Lung (tissue), 17 donors: ENCODE measurements at places on chromosomes 7 and 10. TPM values are rescaled to one million over a fixed set of nuclear protein-coding genes. Genes with fewer than 3 reads are reported as not detected.

GRCh38 chr7:26166684-26167266 lies 14.8 kb downstream of the NFE2L3 start:
- H3K36me3 ChIP-seq, result no peaks in the 10 kb centered on the region
- H3K27ac ChIP-seq, result no peak overlapping the region
- H3K4me1 ChIP-seq, result peaks cover 5% of the 10 kb centered on the region
- no peak overlapping the region for H3K4me3 ChIP-seq
- H3K27me3 ChIP-seq, result no peaks in the 10 kb centered on the region

DNA sequence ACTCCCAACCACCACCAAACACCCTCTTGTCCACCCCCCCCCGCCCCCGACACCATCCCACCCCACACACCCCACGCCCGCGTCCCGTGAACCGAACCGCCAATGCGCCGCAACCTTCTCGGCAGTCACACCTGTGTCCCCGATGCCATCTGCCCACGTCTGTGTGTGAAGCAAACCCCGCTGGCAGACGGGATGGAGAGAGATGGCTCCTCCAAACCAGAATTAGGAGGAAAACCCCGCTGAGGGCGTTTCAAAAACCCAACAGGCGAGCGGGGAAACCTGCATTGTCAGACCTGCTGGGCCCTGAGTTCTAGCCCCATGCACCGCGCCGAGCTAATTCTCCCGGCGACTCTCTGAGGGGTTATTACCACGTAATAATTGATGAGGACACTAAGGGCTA lies 28.6 kb upstream of the KCNK18 start:
- no peaks in the 10 kb centered on the region for H3K36me3 ChIP-seq

DNA sequence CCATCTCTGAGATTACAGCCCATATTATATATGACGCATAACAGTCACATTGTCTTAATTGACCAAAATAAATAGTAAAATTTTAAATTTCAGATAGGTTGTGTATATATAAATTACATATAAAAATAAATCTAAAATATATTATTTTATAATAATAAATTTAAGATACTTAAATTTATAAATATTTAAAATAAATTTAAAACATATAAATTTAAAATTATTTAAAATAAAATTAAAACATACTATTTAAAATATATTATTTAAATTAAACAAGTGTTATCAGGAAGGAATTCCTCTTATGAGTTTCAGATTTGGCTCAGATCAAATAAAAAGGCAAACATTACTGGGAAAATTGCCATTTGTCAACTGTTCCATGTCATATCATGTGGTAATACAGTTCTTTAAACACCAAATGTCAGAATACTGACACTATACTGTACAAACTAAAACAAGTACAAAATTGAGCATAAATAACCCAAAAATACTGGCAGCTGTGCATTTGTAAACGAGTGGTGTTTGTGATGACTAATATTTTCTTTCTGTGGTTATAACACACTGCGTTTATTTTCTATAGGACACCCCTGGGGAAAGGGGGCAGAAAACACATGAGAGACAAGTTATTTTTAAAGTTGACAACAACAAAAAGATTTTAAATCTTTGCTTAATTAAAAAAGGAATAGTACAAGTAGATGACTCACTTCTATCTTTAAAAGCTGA lies 71.3 kb upstream of the DGKB start:
- no peak for DNase-seq
- no peak overlapping the region for H3K27ac ChIP-seq
- peaks cover 5% of the 10 kb centered on the region for H3K4me1 ChIP-seq
- no peak overlapping the region for H3K4me3 ChIP-seq
- H3K36me3 ChIP-seq, result no peaks in the 10 kb centered on the region

DNA sequence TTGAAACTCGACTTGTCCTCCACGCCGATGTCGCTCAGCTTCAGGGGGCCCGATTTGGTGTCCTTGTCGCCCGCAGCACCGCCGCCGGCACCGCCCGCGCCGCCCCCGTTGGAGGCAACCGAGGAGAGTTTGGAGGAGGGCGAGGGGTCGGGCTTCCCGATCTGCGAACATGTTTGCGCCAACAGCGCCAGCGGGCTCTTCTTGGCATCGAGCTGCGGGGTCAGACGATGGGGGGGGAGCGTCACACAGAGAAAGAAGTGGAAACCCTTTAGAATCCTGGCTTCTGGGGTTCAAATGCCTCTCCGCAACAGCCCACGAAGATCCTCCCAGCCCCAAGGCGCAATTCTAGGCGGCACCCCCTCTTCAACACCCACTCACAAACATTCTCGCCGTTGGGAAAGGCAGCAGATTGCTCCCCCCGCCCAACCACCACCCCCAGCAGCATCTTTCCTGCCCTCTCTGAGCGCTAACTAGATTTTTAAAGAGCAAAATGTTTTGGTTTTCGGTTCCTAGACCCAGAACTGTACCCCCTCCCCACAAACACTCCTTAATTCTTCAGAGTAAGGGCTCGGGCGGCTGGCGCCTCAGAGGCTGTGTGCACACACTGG lies 1.3 kb downstream of the ZNF503 start:
- peak overlapping the region; percentile 96 for H3K4me3 ChIP-seq
- no peak for DNase-seq
- H3K36me3 ChIP-seq, result peaks cover 13% of the 10 kb centered on the region
- H3K4me1 ChIP-seq, result no peaks in the 10 kb centered on the region
- peak overlapping the region; percentile 92 for H3K27ac ChIP-seq

DNA sequence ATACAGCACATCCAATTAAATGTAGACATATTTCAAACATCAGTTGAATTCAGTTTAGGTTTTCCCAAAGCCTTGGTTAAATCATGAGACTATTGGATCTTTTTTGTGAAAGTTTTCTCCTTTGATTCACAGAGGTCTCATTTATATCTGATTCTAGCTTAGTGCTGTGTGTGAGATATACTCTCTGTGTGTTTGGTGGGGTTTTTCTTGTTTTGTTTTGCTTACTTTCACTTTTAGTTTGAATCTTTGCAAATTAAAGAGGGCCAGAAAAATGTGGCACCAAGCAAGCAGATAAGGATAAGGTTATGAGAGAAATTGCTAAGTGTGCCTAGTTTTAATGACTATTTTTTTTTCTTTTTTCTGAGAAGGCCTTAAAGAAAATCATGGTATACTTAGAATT lies 12.6 kb upstream of the OR6B1 start:
- no peaks in the 10 kb centered on the region for H3K36me3 ChIP-seq
- no peaks in the 10 kb centered on the region for H3K27me3 ChIP-seq
- H3K27ac ChIP-seq, result no peak overlapping the region
- H3K4me3 ChIP-seq, result no peak overlapping the region

Gene PCGF6
- total RNA-seq, result 5.8 TPM
